ENCODE measurements at places on chromosomes 1 and 21.

DNA sequence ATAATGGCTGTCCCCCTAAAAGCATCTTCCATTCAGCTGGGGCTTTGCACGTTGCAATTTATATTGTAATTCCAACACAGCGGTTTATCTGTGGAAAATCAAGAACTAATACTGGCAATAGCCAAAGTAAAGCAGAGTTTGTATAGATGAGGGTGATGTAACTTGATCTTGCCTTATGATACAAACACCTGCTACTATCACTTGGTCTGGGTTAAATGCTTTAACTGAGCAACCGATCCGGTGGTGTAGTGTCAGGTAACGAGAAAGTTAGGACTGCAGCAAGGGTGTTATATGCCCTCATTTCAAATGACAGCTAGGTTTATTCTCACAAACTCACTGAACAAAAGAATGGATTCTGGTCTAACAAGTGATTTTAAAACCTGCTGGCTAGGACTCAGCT lies 47.3 kb upstream of the PLPPR4 start:
- no peak for DNase-seq

- DNase-seq, result no peak
Observed at GRCh38 chr1:70458131-70458530, 47.1 kb downstream of the CTH start.

DNA sequence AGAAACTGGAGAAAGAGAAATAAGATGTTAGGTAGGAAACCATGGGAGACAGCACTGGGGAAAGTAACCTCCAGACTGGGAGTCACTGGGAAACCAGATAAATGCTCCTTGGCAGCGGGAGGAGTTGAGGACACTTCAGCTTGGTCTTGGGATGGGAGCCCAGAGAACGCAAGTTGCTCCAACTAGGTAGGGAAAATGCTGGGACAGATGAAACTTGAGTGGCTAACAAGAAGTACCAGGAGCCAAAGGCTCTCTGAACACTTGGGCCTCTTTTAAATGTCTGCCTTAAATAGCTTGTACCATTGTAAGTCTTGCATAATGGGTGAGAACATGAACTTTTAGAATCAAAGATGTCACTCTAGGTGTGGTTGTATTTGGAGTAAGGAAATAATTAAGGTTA lies 3.0 kb downstream of the NMNAT1 start:
- DNase-seq, result no peak

- no peak for DNase-seq
Observed at GRCh38 chr1:35555212-35555584, 2.0 kb downstream of the KIAA0319L start.

- DNase-seq, result no peak
Observed at GRCh38 chr1:153773096-153773921, 1.9 kb upstream of the SLC27A3 start.

- DNase-seq, result no peak
Observed at GRCh38 chr21:38181096-38181495, 75.7 kb upstream of the KCNJ15 start.

DNA sequence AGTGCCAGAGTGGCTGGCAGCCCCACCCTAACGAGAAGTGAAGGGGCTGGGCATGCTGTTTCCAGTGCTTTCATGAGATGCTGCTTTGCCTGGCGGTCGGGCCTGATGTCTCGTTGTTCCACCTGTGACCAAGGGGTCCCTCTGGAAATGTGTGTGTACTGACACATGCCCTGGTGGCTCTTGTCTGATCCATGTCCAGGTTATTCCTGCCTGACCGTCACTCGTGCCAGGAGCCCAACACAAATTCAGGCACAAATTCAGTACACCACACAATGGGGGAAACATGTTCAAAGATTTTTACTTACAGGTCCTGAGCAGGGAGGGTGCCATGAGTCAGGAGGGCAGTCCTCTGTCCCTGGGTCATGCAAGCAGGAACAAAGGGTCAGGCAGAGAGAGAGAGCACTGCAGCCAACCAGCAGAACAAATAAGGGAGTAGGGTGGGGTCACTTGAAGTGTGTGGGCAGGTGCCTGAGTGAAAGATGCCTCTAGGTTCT lies 76.3 kb downstream of the ADARB1 start:
- DNase-seq, result no peak

- no peak for DNase-seq
Observed at GRCh38 chr21:24955275-24955961, 651.9 kb downstream of the MRPL39 start.

DNA sequence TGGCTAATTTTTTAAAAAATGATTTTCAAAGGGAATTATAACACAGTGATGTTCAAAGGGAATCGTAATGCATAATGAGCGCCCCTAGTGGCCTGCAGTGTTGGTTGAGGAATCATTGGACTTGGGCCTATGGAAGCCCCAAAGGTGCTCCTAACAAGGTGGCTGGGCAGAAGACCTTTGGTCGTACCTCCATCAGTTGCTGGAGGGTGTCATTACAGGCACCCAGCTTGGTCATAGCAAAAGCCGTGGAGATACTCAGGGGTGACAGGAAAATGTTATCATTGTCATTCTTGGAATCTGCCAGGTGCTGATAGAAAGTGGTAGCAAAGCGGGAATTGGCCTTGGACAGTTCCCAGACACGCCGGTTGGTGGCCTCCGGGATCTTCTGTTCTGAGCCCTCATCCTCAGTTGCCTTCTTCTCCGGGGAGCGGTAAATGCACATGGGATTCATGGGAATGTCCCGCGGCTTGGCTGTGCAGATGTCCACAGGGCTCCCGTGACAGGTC lies 2.7 kb downstream of the SERPINC1 start:
- peak; percentile 55 for DNase-seq

- DNase-seq, result no peak
Observed at GRCh38 chr1:40932006-40932405, 47.5 kb upstream of the CTPS1 start.

All from hematopoietic multipotent progenitor cell treated with erythropoietin and hydrocortisone succinate and interleukin-3 and kit ligand, for 15 days (in vitro differentiated cells).